ENCODE measurements at places on chromosomes 4 and X.

DNA sequence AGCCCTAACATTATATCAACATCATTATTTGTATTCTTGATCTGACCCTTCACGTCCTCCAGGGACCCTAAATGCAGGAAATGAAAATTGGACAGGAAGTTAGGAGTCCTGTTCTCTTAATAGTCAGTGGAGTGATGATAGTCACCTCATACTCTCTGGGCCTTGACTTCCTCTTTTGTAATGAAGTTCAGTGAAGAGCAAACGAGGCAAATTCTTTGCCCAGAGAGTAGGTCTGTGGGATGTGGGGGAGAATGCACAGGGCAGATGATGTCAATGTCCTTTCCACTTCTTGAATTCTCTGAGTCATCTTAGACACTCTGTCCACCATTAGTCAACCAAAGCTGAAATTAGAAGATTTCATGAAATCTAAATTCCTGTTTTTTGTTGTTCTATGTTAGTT lies 17.1 kb upstream of the GPRIN3 start:
- DNase-seq, result no peak

DNA sequence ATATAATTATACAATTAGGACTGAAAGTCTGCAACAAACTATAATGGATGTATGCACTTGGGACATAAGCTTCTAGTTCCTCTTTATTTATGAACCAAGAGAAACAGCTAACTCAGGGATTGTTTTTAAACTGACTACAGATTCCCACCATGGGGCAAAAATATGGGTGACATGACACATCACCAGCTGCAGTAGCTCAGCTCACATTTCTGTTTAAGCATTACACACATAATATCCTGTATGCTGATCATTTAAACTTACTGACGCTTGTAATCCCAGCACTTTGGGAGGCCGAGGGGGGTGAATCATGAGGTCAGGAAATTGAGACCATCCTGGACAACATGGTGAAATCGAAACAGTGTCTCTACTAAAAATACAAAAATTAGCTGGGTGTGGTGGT lies 11.5 kb downstream of the FGB start:
- DNase-seq, result no peak

DNA sequence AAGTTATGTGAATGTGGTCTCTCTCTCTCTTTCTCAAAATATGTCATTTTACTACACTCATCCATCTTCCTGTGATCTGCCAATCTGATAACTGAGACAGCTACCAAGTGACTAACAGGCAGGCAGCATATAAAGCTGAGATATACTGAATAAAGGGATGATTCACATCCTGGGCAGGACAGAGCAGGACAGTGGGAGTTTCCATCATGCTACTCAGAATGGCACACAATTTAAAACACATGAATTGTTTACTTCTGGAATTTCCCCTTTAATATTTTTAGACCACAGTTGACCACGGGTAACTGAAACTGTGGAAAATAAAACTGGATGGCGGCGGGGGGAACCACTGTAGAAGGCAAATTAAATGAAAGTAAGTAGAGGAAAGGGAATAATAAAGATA lies 58.6 kb upstream of the DCTD start:
- no peak for DNase-seq

DNA sequence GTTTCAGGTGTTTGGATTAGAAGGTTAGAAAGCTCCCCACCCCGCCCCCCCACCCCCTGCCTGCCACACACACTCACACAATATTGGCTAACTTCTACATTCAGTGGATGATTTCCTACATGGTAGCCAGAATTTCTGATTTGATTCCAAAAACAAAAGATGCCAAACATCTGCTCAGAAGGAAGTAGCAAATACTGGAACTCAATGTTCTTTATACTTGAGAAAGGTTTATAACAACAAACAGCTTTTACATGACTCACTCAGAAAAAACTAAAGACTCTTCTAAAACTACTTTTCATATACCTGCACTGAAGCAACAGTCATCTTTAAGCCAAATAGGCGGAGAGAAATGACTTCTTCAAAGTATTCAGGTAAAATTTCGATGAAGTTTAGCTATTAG lies 750.5 kb upstream of the POU3F4 start:
- DNase-seq, result no peak

- DNase-seq, result no peak
Measured at GRCh38 chr4:89837993-89838390, 1.0 kb upstream of the SNCA start.

DNA sequence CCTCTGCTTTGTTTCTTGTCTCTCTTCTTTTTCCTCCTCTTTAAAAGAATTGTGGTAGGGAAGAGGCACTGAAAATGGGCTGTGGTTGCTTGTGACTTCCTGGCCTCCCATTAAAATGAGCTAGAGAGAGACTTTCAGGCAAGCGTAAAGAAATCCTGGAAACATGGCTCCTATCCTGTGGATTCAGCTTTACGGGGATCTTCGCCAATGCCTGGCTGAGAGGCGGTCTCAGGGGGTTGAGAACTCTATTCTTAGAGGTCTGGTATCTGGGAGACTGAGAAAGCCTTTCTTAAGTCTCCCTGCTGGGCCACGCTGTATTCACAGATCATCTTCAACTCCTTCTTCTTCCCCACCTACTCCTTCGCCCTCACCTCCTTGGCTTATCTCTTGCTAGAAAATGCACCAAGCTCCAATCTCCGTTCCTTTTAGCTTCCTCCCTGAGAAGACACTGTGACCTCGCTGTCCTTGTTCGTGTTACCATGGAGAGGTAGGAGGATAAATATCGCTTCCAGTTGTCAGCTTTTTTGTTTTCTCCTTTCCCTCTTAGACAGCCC lies 542 bp upstream of the KLF8 start:
- DNase-seq, result no peak

DNA sequence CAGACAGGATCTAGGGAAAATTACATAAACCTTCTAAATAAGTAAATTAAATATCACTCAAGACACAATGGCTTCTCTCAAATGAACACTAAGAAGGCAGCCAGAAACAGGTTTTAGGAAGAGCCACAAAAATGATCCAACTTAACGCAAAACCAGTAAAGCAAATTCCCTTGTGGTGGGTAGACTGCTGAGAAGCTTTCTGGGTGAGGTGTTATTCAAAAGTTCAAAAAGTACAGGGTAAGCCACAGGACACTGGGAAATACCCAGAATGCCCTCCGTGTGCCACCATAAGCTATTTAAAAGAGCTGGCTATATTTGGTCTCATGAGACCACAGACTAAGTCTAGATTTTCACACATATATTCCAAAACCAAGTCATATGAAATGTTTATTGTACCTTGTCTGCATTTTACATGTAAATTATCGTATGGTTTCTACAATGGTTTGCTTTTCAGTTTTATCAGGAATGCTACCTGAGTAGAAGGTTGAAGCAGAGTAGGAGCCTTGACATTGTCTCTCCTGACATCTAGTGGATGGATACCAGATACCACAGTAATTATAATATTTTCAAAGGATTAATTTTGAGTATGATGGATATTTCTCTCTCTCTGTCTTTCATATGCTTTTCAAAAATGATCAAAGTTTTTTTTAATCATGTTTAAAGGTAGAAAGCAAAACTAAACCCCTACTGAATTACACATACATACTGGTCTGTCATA lies 109.3 kb upstream of the KLHL13 start:
- no peak for DNase-seq

DNA sequence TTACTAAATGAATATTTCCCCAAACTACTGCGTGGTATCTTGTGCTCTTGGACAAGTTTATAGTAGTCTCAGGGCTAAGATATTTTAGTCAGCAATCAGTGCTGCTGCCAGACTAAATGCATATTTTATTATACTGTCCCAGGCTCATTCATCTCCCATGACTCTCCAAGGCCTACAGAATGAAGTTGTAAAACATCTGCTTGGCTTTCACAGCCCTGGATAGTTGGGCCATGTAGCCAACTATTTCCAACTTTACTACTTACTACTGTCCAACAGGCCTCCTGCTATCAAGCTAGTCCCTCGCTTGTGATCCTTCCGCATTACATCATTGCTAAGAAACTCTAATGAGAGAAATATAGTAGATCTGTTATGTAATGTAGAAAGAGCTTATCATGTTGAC lies 31.4 kb downstream of the MAGEB16 start:
- no peak for DNase-seq

DNA sequence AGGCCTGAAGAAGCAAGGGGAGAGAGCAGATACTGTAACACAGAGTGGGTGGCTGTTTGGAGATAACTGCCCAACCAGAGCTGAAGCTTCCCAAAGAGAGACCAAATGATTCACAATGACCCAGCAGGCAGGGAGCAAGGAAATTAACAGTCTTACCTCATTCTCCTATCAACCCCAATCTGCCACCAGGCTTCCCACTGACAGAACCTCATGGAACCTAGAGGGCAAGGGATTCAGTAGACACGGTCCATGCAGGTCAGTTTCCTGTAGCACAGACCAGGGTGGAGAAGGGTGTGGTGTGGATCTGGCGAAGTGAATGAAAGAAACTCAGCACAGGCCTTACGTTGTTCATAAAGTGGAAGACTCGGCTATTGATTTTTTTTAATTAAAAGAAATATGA lies 60.7 kb upstream of the ALB start:
- DNase-seq, result no peak

DNA sequence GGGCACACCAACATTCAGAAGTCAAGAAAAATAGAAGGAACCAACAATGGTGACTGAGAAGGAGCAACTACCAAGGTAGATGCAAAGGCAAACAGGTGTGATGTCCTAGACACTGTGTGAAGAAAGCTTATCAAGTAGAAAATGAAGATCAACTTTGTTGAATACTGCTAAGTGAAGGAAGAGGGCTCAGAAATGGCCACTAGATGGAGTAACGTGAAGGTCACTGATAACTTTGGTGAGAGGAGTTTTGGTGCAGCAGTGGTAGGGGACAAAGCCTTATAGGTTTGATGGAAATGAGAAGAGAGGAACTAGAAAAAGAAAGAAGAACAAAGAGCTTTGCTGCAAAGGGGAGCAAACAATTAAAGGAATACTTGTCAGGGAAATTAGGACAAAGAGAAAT lies 23.5 kb downstream of the OTC start:
- no peak for DNase-seq

DNA sequence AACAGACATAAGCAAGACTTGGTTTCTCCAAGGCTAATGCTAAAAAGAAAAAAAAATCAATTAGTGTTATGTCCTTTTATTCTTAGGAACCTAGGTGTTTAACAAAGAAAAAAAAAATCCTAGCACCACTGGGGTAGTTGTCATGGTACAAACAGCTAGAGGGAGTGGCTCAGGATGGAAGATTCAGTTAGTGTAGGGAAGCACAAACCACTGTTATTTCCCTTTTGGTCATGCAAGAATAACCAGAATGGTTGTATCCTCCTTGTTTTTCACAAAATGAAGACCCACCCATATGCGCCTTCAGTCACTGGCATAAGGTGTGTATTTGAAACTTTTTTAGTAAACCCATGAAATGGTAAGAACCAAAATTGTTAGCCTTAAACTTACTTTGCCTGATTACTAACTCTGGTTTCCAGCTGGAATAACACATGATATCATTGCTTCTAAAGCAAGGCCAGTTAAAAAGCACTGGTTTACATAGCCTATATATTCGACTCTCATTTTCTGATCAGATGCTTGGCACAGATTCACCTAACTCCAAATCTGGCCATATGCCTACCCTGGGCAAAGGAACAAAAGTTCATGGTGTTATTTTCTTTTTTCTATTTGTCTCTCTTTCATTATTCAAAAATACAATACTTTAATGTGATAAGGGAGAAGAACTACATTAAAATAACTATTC lies 132.6 kb downstream of the SCFD2 start:
- no peak for DNase-seq

GRCh38 chrX:1587161-1587560 lies 4.2 kb upstream of the AKAP17A start:
- no peak for DNase-seq

DNA sequence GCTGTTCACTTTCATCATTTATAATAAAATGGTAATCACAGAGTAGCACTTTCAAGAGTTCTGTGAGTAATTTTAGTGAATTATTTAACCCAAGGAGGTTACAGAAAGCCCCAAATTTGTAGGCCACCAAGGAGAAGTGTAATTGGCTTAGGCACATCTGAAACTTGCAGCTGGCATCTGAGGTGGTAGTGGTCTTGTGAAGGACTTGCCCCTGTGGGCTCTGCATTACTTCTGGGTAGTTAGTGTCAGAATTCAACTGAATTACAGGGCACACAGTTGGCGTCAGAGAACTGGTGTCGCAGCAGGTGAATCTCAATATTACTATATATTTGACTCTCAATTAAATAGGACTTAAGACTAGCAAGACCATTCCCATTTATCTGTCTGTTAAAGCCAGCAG lies 36.9 kb downstream of the GPR174 start:
- DNase-seq, result no peak

DNA sequence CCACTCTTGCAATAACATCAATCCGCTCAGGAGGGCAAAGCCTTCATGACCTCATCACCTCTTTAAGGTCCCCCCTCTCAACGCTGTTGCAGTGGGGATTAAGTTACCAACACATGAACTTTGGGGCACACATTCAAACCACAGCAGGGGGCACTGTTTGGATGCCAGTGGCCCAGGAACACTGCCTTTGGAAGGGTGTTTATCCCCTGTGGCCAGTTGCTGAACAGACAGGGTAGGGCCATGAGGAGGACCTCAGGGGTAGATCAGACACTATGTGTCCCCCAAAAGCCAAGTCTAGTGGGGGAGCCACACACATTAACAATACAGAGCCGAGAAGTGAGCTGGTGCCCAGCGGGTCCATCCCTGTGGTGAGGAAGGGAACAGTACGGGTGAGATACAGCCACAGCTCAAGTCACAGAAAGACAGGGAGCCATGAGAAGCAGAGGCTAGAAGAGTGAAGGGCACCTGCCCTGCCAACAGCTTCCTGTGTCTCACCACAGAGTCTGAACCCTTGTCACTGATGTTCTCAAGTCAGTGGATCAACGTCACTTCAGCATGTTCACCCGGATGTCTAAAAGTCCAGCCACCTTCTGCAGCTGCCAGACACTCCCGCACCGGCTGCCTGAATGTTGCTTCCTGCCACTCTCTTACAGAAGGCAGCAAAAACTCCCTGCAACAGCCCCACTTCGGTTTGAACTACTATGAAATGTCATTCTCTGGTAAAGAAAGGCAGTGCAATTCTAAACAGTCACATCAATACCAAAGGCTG lies 19.9 kb upstream of the MXD4 start:
- no peak for DNase-seq

GRCh38 chr4:83208371-83209365 lies 75.9 kb downstream of the COQ2 start:
- no peak for DNase-seq

DNA sequence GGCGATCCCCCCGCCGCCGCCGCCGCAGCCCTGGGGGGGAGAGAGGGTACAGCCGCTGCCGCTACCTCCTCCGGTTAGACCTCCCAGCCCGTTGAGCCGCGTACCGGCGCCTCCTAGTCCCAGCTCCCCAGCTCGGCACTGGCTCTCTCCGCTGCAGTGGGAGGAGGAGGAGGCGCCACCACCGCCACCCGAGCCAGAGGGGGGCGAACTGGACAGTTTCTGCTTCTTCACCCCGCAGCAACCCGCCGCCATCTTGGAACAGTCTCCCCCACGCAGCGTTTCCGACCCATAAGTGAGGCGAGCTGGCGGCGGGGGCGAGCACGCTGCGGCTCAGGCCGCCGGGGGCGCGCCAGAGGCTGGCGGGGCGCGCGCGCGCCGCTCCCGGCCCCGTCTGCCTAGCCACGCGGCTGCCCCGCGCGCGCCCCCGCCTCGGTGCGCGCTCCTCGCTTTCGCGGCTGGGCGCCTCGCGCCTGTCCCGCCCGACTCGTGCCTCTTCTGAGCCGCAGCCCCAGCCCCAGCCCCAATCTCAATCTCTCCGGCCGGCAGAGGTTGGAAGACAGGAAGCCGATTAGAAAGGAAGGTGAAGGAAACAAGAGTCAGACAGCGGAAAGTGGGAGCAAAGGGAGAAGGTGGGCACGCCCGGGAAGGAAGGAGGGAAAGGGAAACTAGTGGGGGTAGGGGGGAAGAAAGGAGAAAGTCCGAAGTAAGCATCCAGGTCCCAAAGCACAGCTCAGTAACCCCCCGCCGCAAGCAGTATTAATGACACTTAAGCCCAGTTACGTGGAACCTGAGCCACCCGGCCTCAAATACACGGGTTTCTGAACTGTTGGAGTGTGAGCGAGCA lies at the start of gene AMMECR1:
TSS of gene AMMECR1 (minus strand) at position 266 of the 844 bp plus-strand sequence. CDS start at position 252, 14 bp downstream.
- peak; percentile 79 for DNase-seq

Data from progenitor cell of endocrine pancreas (in vitro differentiated cells).